Nephron progenitor cell (in vitro differentiated cells): ENCODE measurements at places on chromosomes 12 and 14.
A peak's percentile ranks its signal among the peaks of the same experiment; 100 is the strongest.

GRCh38 chr12:119181202-119181601 lies 2.5 kb downstream of the HSPB8 start:
- no peak for DNase-seq

DNA sequence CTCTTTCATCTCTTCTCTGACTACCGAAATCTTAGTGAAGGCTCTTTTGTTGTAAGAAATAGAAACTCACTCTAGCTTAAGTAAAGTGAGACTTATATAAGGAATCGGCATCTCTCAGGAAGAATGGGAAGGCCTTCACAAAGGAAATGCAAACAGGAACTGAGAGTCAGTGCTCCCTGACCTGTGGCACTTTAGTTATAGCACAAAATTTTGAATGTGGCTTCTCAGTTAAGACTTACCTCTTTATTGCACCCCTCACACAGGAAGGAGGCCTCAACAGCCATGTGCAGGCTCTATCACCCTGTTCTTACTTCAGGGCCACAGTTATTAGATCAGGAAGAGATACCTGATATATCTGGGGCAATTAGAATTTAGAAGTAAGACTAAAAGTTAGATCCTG lies 224.7 kb upstream of the EGLN3 start:
- no peak for DNase-seq

GRCh38 chr14:99213527-99213971 lies 58.4 kb downstream of the BCL11B start:
- no peak for DNase-seq

DNA sequence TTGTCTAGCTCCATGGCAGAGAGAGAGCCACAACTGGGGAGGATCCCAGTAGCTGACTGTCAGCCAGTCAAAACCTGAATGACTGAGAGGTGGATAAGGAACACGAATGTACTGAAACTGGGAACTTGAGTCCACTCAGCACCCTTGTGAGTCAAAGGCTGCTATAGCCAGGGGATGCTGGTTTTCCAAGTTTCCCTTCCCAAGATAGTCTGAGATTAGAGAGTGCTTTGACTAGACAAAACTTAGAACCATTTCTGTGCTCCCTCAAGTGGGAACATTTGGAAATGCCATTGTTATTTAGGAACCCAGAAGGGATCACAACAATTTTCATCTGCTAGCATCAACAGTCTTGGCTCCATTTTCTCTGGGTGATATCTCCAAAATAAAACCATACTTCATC lies 4.0 kb downstream of the PRKAG1 start:
- no peak for DNase-seq

- DNase-seq, result no peak
Measured at GRCh38 chr14:94054936-94055335, 26.1 kb downstream of the DDX24 start.

GRCh38 chr12:57892232-57892972 lies 45.9 kb upstream of the CTDSP2 start:
- DNase-seq, result no peak

DNA sequence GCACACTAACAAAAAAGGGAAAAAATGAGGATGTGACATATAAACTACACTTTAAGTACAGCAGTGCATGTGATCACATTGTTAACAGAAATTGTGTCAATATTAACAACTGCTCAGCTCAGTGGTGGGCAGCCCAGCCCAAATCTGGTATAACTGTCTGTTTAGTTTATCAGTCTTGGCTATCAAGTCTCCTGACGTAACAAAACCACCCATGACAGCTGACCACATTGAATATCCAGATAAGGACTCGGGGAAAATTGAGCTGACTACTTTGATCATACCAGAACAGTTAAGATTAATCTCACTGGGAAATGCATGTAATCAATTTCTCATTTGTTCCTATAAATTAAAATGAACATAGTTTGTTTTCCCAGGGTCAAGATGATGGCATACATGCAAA lies 396.6 kb downstream of the SNAPC1 start:
- DNase-seq, result no peak

- DNase-seq, result no peak
Measured at GRCh38 chr12:104496336-104496735, 39.6 kb downstream of the CHST11 start.

DNA sequence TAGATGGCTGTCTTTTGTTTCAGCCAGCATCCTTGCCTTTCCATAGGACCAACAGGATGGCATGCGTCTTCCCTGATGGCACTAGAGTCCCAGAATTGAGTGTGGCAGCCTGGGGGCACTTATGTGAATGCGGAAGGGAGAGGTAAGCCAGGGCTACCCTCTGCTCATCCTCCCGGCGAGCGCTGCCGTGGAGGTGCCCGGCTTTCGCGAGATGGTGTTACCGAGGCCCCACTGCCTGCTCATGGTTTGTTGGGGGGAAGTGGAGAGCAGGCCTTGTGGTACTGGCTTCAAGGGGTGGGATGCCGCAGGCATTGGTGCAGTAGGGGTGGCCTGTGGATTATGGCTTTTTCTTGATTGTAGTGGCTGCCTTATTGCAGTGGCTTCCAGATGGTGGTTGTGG lies 174.3 kb downstream of the AACS start:
- no peak for DNase-seq

DNA sequence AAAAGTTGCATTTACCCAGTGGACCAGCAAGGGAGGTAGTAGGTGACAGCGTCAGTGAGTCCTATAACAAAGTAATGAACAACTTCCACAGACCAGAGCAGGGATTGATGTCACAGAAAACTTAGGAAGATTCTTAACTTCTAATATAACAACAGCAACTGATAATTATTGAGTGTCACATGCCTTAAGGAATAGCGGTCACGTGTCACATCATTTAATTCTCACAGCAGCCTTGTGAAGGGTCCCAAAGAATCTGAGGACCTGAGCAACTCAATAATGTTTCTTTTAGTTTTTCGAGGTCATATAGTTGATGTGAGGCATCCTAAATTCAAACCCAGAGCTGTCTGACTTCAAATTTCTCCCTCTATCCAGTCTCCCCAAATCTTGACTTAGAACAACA lies 422.2 kb downstream of the EGLN3 start:
- DNase-seq, result no peak

DNA sequence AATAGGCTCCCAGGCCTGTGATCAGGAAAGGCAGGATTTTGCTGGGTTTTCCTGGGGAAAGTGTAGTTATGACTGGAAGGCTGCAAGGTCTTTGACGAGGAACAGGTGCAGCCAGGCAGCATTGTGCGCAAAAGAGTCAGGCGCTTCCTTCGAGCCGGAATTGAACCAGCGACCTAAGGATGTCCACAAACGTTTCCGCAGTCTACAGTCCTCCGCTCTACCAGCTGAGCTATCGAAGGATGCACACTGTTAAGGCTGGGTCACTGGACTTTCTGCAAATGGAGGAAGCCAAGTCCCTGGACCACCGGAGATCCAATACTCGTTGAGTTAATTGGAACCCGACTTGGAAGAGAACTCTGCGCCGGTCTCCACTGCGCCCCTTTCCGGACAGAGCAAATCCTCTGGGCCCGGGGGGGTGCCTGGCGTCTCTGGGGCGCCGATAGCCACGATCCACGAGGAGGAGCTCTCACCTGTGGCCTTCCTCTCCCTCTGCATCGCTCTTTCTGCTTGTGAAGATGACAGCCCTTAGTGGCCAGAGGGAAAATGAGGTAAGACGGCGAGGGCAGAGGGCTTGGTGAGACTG lies 18.4 kb upstream of the OR6S1 start:
- no peak for DNase-seq

- no peak for DNase-seq
Measured at GRCh38 chr12:3022411-3022810, 54.8 kb upstream of the TSPAN9 start.

- DNase-seq, result no peak
Measured at GRCh38 chr12:113934060-113934814, 31.9 kb downstream of the RBM19 start.

GRCh38 chr12:64691795-64692583 lies 67.2 kb downstream of the GNS start:
- DNase-seq, result no peak

DNA sequence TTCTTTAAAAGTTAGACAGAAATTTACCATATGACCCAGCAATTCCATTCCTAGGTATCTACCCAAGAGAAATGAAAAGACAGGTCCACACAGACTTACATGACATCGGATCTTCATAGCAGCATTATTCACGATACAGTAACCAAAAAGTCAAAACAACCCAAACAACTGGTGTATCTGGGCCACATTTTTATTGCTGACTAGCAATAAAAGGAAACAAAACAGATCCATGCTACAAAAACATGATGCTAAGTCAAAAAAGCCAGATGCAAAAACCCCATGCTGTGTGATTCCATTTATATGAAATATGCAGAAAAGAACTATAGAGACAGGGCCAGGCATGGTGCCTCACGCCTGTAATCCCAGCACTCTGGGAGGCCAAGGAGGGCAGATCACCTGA lies 12.9 kb downstream of the TMEM120B start:
- no peak for DNase-seq

DNA sequence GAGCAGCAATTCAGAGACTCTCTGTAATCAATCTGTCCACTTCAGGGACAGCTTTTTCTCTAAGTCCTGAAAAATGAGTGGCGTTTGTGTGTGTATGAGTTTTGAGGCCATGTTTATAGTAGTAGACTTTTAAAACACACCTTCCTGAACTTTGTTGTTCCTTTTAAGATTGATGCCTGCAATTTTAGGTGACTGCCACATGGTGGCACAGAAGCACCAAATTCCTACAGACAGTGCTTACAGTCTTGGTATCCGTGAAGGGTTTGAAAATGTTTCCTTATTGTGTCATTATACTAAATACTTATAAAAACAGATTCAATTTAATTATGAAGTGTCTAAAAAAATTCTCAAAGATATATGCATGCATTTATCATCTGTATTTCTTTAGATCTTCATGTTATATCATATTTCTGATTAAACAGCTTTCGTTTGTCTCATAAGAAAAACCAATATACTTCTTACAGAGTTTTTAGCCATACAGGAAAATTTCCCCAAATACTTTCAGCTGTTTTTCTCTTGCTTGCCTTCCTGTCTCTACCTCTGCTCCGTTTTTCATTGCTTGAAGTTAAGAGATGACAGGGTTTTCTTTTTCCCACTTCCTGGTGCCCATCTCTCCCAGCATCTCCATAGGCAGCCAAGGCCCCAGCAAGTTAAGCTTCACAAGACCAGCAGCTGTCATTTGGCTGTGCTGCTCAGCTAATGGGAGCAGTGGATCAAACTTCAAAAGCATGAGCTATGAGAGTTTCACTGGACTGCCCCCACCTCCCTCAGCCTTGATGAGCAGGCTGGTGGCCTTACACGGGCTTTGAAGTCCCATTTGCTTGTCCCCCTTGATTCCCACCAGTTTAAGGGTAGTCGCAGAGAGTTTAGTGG lies 259.6 kb downstream of the AKAP6 start:
- peak; percentile 19 for DNase-seq

DNA sequence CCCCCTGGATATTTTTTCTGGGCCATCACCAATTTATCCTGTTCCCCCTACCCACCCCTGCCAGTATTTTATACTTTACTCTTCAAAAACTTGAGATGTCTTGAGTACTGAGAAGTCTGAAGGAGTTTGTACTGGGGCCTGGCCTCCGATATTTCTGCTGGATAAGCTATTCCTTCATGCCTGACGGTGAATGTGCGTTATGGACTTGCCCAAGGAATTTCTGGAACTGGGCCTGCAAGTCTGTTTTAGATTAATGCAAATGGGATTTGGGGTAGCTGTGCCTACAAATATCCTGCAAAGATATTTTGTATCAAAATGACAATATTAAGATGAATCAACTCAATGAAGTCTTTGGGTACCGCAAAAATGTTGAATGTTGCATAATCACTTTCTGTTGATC lies at the start of gene PTCSC3:
TSS of gene PTCSC3 (minus strand) at position 199 of the 400 bp plus-strand sequence.
- DNase-seq, result no peak

DNA sequence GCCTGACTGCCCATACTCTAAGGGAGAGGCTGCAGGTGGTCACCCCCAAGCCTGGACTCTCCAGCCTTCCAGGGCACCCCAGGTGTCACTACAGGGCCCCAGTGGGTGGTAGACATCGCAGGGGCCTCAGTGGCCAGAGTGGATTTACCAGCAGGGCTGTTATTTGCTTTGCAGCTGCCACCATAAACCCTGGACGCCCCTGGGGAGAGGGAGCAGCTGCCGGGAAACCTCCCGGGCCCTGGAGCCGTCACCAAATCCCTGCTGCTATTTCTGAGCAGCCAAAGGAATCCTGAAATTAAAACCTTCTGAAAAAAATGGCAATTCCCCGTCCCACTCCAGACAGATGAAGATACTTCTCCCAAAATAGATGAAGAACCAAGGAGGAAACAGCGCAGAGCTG lies 13.9 kb downstream of the TMEM119 start:
- DNase-seq, result no peak

DNA sequence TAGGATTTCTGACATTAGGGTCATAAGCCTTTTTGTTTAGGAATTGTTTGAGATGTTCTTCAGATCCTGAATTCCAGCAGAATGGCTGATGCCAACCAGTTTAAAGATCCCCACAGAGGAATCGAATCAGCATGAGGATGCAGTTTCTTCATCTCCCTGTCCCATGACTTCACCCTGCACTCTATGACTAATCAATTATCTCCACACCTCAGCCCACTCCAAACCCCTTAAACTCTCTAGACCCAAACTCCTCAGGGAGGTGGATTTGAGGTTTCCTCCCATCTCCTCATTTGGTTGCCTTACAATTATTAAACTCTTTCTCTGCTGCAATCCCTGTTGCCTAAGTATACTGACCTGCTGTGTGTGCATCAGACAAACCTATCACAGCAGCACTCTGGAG lies 86.5 kb upstream of the CRY1 start:
- no peak for DNase-seq

GRCh38 chr14:65299826-65300225 lies 112.7 kb upstream of the FUT8 start:
- no peak for DNase-seq

DNA sequence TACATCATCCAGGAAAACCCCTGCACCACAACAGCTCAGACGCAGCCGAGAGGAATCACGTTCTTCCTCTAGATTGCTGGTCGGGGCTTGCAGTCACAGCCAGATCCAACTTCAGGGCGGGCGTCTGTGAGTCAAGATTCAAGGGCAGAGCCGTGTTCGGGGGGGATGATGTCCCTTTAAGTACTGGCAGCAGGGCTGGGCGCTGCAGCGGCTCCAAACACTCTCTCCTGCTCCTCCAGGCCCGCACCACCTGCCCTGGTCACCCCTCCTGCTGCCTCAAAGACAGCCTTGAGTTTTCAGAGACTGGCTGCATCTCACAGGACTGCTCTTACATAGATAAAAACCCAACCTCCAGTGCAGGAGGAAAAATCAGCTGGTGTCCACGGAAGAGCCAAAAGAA lies 68.3 kb downstream of the KDM2B start:
- DNase-seq, result no peak

DNA sequence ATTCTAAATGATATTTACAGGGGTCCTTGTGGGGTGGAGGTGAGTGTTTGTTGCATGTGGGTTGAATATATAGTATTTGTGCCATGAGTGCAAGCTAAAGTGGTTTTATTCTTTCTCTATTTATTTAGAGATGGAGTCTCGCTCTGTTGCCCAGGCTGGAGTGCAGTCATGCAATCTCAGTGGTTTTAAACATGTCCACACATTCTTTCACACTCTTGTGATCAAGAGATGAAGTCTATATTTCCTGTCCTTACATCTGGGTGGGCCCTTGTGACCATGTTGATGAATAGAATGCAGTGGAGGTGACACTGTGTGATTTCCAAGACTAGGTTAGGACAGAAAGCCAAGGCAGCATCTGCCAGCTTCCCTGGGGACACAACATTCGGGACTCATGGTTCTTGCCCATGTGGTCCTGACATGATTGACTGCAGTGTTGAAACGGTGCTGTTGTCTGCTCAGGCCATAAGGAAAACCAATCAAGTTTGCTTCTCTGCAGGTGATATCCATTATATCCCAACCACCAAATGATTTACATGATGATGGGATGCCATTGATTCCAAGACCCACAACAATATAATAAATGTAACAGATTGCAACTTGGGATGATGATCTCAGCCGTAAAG lies 172.6 kb downstream of the SUDS3 start:
- no peak for DNase-seq

- DNase-seq, result no peak
Measured at GRCh38 chr12:18479256-18479655, 217.9 kb downstream of the PIK3C2G start.
